ENCODE measurements at places on chromosomes 7 and 10.

- H3K36me3 ChIP-seq, result no peaks in the 10 kb centered on the region
- DNase-seq, result no peak
- H3K4me3 ChIP-seq, result no peak overlapping the region
- no peaks in the 10 kb centered on the region for H3K27me3 ChIP-seq
- H3K27ac ChIP-seq, result no peak overlapping the region
Measured at GRCh38 chr10:88095223-88095721, 231.8 kb downstream of the PTEN start.

GRCh38 chr10:124117833-124118232 lies 24.4 kb upstream of the CHST15 start:
- H3K27ac ChIP-seq, result no peak overlapping the region
- H3K4me3 ChIP-seq, result no peak overlapping the region
- no peaks in the 10 kb centered on the region for H3K4me1 ChIP-seq
- H3K36me3 ChIP-seq, result no peaks in the 10 kb centered on the region
- DNase-seq, result no peak

DNA sequence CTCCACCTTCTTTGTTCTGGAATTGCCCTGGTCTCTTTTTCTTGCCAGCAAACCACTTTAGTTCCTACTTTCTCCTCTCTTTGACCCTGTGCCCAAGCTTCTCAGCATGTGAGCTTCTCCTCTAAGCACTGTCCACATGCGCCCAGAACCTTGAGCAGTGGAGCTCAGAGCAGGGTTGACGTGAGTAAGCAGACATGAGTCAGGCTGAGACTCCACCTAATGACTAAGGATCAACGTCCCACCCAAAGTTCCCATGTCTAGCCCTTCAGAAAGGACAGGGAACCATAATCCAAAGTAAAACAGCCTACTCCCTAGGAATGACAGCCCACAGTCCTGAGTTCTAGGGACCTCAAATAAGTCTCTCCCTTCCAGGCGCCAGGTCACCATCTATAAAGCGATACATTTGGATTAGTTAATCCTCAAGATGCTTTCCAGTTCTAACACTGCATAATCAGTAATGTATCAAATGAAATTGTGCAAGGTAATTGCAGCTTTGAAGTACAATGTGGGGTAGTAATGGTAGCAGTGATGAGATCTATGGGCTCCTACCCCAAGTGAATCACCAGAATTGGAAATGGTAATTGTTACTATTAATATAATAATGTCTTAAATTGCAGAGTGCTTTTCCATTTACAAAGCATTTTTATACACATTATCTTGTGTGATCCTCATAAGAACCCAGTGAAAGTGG lies 44.5 kb downstream of the KCNMA1 start:
- no peaks in the 10 kb centered on the region for H3K4me1 ChIP-seq
- H3K27ac ChIP-seq, result no peak overlapping the region
- no peak for DNase-seq

- no peaks in the 10 kb centered on the region for H3K36me3 ChIP-seq
- H3K4me3 ChIP-seq, result no peak overlapping the region
- DNase-seq, result no peak
Measured at GRCh38 chr10:115965376-115965775, 307.6 kb downstream of the GFRA1 start.

DNA sequence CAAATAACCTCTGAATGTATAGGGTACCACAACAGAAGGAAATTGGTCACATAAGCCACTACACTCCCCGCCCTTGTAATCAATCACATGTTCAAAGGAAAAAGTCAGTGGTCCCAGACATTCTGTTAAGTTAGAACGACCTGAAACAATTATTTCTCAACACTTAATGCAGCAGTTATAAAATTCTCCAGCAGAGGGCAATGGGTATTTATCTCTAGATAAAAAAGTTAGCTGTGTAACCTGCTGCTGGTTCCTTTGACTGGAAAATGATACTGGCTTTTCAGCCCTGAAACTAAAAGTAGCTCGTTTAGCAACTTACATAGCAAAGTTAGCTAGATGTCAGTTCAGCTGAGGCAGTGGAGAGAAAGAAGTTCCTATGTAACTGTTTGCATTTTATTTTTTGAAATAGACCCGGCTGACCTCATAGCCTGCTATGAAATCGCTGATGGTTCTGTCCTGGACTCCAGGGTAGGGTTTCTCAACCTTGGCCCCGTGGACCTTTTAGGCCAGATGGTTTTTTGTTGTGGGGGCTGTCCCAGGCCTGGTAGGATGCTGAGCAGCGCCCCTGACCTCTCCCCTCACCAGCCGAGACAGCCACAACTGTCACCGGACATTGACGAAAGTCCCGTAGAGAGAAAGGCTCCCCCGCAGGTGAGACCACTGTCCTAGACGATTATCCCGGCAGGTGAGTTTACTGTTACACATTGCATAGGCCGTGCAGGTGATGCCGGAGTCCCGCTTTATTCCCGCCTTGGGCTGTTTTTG lies 40.2 kb upstream of the PROSER2 start:
- H3K36me3 ChIP-seq, result peaks cover 2% of the 10 kb centered on the region
- no peak for DNase-seq
- H3K27ac ChIP-seq, result no peak overlapping the region
- H3K4me3 ChIP-seq, result no peak overlapping the region
- H3K4me1 ChIP-seq, result no peaks in the 10 kb centered on the region
- H3K27me3 ChIP-seq, result peaks cover 45% of the 10 kb centered on the region

- H3K4me1 ChIP-seq, result no peaks in the 10 kb centered on the region
- peaks cover 3% of the 10 kb centered on the region for H3K36me3 ChIP-seq
- no peak overlapping the region for H3K4me3 ChIP-seq
- DNase-seq, result no peak
Measured at GRCh38 chr10:105538874-105539273, 897.8 kb downstream of the SORCS3 start.

DNA sequence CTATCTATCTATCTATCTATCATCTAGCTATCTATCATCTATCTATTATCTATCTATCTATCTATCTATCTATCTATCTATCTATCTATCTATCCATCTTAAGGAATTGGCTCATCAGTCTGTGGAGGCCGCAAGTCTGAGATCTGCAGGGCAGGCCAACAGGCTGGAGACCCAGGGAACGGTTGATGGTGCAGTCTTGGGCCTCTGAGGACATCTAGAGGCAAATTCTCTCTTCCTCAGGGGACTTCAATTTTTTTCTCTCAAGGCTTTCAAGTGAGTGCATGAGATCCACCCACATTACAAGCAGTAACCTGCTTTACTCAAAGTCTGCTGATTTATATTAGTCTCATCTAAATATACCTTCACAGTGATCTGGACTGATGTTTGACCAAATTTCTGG lies 197.0 kb downstream of the GLRX3 start:
- no peaks in the 10 kb centered on the region for H3K4me1 ChIP-seq
- no peak overlapping the region for H3K4me3 ChIP-seq
- no peak for DNase-seq
- no peak overlapping the region for H3K27ac ChIP-seq

DNA sequence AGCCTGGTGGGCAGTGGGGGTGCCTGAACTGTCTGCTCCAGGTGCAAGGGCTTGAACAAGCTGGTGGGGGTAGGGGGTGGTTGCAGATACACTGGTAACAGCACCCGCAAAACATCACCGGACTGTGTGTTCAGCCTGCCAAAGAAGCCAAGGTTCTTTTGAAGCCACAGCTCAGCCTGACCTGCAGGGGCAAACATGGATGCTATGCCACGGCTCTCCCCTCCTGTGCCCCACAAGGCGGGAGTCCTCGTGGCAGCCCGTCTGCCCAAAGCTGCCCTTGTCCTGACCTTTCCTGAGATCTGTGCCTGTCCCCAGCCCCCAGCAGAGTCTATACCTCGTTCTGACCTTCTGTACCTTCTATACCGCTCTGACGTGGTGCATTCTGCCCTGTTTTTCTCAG lies 285.7 kb downstream of the GLRX3 start:
- peaks cover 14% of the 10 kb centered on the region for H3K27me3 ChIP-seq
- DNase-seq, result no peak
- no peaks in the 10 kb centered on the region for H3K36me3 ChIP-seq
- H3K4me3 ChIP-seq, result no peak overlapping the region
- H3K4me1 ChIP-seq, result no peaks in the 10 kb centered on the region

Data from central memory CD8-positive, alpha-beta T cell (primary cell).